ENCODE measurements at places on chromosomes 16 and 17. TPM values are rescaled to one million over a fixed set of nuclear protein-coding genes. Genes with fewer than 3 reads are reported as not detected.
A peak's percentile ranks its signal among the peaks of the same experiment; 100 is the strongest.

DNA sequence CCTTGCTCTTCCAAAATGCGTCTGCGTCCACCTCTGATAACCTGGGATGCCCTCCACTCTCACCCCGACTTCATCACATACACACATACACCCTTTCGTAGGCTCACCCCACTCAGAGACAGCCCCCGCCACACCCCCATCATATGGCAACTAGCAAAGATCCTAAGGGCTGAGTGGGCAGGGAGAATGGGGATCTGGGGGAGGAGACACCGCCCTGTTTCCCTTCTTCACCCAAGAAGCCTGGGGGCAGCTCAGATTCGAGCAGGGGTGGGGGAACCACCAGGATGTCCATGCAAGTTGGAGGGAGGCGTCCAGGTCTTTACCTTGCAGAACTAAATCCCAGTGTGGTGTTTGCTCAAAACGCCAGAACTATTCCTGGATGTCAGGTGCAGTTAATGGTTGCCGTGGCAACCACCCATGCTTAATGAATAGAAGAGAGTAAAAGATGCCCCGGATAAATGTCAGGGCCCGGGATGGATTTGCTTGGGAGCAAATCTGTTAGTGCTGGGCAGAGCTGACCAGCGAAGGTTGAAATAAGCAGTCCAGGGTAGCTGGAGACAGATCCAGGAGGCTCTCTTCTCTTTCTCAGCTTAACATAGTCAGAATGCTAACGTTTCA, 72.8 kb downstream of the CACNG3 start:
- H3K27me3 ChIP-seq: peaks cover 9% of the 10 kb centered on the region
- no peak overlapping the region for H3K27ac ChIP-seq
- H3K4me3 ChIP-seq: no peak overlapping the region
- H3K4me1 ChIP-seq: no peaks in the 10 kb centered on the region
- DNase-seq: no peak

DNA sequence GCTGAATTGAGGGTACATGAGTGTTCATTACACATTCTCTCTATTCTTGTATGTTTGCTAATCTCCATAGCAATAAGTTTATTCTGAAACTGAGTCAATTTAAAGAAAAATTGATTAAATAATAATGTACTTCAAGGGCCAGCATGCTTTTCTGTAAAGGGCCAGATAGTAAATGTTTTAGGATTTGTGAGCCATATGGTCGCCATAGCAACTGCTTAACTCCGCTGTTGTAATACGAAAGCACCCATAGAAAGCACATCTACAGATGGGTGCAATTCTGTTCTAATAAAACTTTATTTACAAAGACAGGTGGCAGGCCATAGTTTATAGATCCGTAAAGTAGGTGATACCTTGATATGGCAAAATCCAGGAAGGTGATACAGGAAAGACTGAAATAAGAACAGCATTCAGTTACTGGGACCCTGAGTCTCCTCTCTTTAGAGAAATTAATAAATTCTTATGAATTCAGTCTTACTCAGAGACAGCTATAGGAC, 36.6 kb downstream of the GRIN2A start:
- no peak overlapping the region for H3K4me3 ChIP-seq
- no peak overlapping the region for H3K27ac ChIP-seq
- H3K4me1 ChIP-seq: no peaks in the 10 kb centered on the region

GRCh38 chr16:19142939-19143598, 25.0 kb upstream of the SYT17 start:
- no peaks in the 10 kb centered on the region for H3K4me1 ChIP-seq
- peaks cover 19% of the 10 kb centered on the region for H3K27me3 ChIP-seq
- H3K4me3 ChIP-seq: no peak overlapping the region
- H3K27ac ChIP-seq: no peak overlapping the region
- no peaks in the 10 kb centered on the region for H3K36me3 ChIP-seq
- no peak for DNase-seq

NAGLU gene
- total RNA-seq: 10.8 TPM

- H3K4me3 ChIP-seq: no peak overlapping the region
- DNase-seq: no peak
- H3K36me3 ChIP-seq: peaks cover 11% of the 10 kb centered on the region
- peak overlapping the region; percentile 73 for H3K27ac ChIP-seq
- H3K27me3 ChIP-seq: no peaks in the 10 kb centered on the region
Observed at GRCh38 chr16:67551972-67552371, 10.4 kb upstream of the CTCF start.

MEIOB gene
- total RNA-seq: 0.34 TPM

- H3K27ac ChIP-seq: peak overlapping the region; percentile 94
- H3K36me3 ChIP-seq: peaks cover 3% of the 10 kb centered on the region
- peak; percentile 73 for DNase-seq
- H3K4me3 ChIP-seq: peak overlapping the region; percentile 90
- no peaks in the 10 kb centered on the region for H3K27me3 ChIP-seq
Observed at GRCh38 chr16:88454523-88454947, 1.5 kb downstream of the ZFPM1 start.

KRTAP2-3 gene
- not detected for total RNA-seq

ENPP7 gene
- total RNA-seq: not detected

DNA sequence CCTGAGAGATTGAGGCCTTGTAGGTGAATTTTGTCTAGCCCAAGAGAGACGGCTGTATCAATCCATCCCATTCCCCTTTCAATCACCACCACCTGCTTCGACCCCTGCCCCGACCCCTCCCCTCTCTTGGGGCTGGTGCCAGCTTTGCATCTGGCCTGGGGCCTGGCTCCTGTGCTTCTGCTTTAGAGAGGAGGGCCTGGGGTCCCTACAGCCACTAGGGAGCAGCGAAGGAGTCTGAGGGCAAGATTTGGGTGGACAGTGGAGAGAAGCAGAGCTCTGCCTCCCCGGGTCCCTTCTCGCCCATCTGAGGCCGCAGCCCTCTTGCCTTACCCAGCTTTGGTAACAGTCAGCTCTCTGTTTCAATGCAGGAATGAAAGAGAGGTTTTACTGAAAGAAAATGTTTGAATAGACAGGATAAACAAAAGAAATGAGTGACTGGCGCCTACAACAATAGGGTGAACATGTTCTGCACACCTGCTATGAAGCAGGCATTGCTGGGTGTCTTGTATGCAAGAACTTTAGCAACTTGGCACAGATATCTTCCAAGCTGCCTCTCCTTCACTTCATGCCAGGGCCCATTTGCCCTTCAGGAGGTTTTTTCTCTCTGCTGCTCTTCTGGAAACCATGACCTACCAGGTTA, 57.4 kb downstream of the SLC47A1 start:
- H3K36me3 ChIP-seq: no peaks in the 10 kb centered on the region
- H3K27ac ChIP-seq: no peak overlapping the region
- no peak overlapping the region for H3K4me3 ChIP-seq
- no peak for DNase-seq
- H3K4me1 ChIP-seq: no peaks in the 10 kb centered on the region
- H3K27me3 ChIP-seq: peaks cover 3% of the 10 kb centered on the region

DNA sequence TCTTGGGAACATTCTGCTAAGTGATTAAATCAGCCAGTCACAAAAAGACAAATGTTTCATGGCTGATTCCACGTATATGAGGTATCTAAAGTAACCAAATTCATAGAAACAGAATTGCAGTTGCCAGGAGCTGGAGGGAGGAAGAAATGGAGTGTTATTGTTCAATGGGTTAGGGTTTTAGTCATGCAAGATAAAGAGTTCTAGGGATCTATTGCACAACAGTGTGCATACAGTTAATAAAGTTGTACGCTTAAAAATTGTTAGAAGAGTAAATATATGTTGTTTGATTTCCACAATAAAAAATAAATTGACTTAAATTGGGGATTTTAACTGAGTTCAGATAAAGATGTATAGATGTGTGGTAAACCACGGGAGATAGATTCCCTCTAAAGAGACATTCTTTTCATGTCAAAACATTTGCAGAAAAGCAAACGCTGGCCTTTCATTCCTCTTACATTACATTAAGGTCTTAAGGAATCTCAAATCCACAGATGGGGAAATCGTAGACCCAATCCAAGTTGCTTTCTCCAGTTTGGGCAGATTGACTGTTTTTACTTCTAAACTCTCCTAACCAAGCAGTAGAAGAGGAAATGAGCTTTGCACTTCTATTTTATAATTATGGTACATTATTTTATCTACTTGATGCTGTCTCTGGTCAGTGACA, 4.6 kb downstream of the PRDM7 start:
- DNase-seq: no peak
- no peak overlapping the region for H3K4me3 ChIP-seq
- H3K4me1 ChIP-seq: peaks cover 10% of the 10 kb centered on the region
- H3K27ac ChIP-seq: no peak overlapping the region
- no peaks in the 10 kb centered on the region for H3K36me3 ChIP-seq

MXRA7 gene
- 8.4 TPM for total RNA-seq

- H3K4me1 ChIP-seq: no peaks in the 10 kb centered on the region
- DNase-seq: no peak
- H3K27ac ChIP-seq: no peak overlapping the region
- H3K27me3 ChIP-seq: peaks cover 3% of the 10 kb centered on the region
Observed at GRCh38 chr17:13476720-13477119, 125.0 kb downstream of the HS3ST3A1 start.

GRCh38 chr17:740240-741017, 8.0 kb downstream of the TLCD3A start:
- peaks cover 62% of the 10 kb centered on the region for H3K36me3 ChIP-seq
- peak; percentile 56 for DNase-seq
- H3K27me3 ChIP-seq: no peaks in the 10 kb centered on the region
- H3K4me3 ChIP-seq: peak overlapping the region; percentile 16
- peak overlapping the region; percentile 78 for H3K27ac ChIP-seq

DNA sequence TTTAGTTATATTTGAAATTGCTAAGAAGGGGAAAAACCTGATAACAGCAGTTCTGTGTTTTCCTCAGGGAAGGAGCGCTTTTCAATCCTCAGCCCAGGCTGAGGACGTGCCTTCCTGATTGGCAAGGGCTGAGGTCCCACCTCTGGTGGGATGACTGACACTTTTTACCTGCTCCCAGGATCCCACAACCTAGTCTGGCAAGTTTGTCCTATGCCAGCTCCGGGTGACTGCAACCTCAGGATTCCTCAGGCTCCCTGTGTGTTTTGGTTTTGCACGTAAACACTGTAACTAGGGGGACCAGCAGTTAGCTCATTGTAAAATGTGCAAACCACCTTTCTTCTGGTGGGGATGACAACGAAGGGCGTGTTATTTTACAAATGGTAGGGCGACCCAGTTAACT, 7.5 kb downstream of the MARCHF10 start:
- H3K27ac ChIP-seq: no peak overlapping the region
- H3K36me3 ChIP-seq: no peaks in the 10 kb centered on the region
- H3K4me1 ChIP-seq: no peaks in the 10 kb centered on the region
- no peak overlapping the region for H3K4me3 ChIP-seq
- no peak for DNase-seq
- H3K27me3 ChIP-seq: peaks cover 17% of the 10 kb centered on the region

DNA sequence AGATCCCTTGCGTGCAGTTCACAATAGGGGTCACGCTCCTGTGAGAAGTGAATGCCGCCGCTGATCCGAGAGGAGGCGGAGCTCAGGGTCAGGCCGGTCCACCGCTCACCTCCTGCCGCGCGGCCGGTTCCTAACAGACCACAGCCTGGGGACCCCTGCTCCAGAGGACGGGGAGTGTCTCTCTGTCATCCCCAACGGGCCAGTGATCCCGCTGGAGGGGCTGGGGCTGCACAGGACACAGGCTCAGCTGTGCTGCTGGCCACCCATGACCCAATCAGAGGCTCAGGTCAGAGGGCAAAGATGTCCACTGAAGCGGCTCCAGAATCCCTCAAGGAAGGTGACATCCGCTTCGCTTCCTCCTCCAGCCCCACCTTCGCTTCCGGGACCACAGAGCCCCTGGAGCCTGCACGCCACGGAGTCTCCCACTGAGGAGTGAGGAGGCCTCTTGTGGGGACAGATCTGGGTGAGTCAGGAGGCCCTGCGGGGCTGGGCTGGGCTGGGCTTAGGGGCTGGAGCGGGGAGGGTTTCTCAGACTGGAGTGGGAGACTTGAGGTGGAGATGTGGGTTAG, 115.4 kb downstream of the METRNL start:
- H3K27ac ChIP-seq: no peak overlapping the region
- peaks cover 36% of the 10 kb centered on the region for H3K4me1 ChIP-seq
- H3K36me3 ChIP-seq: no peaks in the 10 kb centered on the region
- no peak overlapping the region for H3K4me3 ChIP-seq
- H3K27me3 ChIP-seq: no peaks in the 10 kb centered on the region

CRISPLD2 gene
- total RNA-seq: 0.16 TPM

DNA sequence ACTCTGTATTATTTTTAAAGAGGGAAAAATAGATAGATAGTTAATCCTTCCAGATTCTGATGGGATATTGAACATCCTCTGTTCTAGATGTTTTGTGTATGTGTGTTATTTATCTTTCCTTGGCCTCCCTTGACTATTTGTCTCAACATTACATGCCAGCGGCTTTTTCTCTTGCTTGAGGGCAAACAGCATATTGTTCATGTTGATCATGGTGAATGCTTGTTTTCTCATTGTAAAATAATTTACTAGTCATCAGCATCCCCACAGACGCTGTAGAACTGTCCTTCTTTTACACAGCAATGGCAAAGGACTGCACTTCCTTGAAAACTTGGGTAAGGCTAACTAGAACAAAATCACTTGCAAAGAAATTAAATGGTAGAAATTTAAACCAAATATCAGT, 1376.4 kb upstream of the GOT2 start:
- H3K4me3 ChIP-seq: no peak overlapping the region
- no peaks in the 10 kb centered on the region for H3K36me3 ChIP-seq
- H3K27ac ChIP-seq: no peak overlapping the region
- no peak for DNase-seq

DNA sequence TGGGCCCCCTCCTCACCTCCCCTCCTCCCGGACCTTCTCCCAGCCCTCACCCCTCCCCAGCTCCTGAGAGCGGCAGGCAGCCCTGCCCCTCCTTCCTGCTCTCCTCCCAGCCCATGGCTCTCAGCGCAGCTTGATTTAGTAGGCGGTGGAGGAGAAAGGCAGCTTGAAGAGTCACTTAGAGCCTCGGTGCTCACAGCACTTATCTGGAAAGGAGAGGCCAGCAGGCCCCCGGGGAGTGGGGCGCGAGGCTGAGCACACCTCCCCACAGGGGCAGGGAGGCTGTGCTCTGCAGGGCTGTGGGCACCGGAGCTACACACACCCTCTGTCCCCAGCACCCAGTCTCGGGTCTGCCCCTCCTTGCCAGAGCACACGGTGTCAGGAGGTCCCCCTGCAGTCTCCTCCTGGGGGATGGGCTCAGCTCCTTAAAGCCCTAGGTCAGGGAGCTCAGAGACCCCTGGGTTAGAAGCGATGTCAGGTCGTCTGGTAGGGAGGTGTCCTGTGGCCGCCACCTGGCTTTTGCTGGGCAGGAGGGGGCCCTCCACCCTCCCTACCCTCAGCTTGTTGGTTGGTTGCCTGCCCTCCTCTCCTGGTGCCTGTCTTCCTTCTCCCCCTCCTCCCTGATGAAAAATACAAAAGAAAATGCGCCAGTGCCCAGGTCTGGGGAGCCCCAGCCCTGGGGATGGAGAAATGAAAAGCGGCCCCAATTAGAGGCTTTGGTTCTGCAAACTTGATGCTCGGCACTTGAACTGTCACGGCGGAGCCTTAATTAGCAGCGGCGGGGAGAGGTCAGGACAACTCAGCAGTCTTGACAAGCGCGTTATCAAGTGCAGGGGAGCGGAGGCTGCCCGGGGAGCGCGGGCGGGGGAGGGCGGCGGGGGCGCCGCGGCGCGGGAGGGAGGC, 151.1 kb upstream of the GSE1 start:
- H3K27ac ChIP-seq: no peak overlapping the region
- peak overlapping the region; percentile 55 for H3K4me3 ChIP-seq
- H3K36me3 ChIP-seq: no peaks in the 10 kb centered on the region
- peaks cover 12% of the 10 kb centered on the region for H3K27me3 ChIP-seq

AHSP gene
- not detected for total RNA-seq

- H3K36me3 ChIP-seq: no peaks in the 10 kb centered on the region
- no peak for DNase-seq
- H3K27me3 ChIP-seq: no peaks in the 10 kb centered on the region
Observed at GRCh38 chr17:10798332-10798749, 5.6 kb downstream of the TMEM238L start.

Data from activated CD8-positive, alpha-beta T cell treated with anti-CD3 and anti-CD28 coated beads for 36 hours (primary cell).